ENCODE measurements at places on chromosomes 13 and 19.
A peak's percentile ranks its signal among the peaks of the same experiment; 100 is the strongest.

DNA sequence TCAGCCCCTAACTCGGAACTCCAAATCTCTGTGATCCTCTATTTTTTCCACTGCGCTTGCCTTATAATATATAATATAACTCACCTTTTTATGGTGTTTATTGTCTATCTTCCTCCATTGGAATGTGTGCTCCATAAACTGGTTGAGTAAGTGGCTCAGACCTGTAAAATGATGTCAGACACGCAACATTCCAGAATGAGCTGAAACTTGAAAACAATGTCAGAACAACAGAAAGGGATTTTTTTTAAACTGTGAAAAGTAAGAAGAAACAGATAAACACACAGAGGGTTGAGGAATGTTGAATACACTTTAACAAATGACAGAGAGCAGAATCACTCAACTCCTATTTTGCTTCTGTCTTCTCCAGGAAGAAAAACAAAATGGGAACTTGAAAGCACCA is 19.1 kb upstream of the FAM216B start:
- no peaks in the 10 kb centered on the region for H3K36me3 ChIP-seq
- no peak overlapping the region for H3K4me3 ChIP-seq
- H3K27ac ChIP-seq: no peak overlapping the region
- H3K27me3 ChIP-seq: no peaks in the 10 kb centered on the region
- no peaks in the 10 kb centered on the region for H3K4me1 ChIP-seq

DNA sequence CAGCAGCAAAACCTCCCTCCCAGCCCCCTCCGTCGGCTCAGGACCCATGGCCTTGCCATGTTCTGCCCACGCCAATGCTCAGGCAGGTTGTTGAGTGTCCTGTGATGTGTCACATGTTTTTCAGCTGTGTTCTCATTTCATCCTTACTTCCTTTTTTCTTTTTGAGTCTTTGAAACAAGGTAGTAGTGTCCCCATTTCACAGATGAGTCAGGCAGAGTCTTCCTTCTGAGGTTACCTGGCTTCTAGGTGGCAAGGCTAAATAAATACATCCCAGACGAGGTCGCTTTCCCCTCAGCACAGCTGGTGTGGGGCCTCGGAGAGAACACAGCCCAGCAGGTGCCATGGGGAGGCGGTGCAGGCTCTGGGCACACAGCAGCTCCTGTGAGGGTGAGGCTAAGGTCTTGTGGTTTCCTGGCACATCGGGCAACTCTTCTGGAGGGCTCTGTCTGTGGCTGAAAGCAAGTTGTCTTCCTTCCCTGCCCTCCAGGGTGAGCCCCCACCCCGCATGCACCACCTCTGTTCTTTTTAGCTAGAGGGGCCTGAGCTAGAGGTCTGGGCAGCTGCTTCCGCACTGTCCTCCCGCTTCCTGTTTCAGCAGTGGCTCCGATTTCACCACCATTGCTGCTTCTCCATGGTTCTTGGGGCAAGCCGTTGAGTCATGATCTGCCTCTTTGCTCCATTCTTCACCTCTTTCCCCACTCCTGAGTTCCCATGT is 15.1 kb downstream of the PRAM1 start:
- H3K4me3 ChIP-seq: no peak overlapping the region
- peaks cover 25% of the 10 kb centered on the region for H3K4me1 ChIP-seq
- DNase-seq: peak; percentile 35
- peaks cover 40% of the 10 kb centered on the region for H3K36me3 ChIP-seq
- H3K27ac ChIP-seq: no peak overlapping the region
- no peaks in the 10 kb centered on the region for H3K27me3 ChIP-seq

DNA sequence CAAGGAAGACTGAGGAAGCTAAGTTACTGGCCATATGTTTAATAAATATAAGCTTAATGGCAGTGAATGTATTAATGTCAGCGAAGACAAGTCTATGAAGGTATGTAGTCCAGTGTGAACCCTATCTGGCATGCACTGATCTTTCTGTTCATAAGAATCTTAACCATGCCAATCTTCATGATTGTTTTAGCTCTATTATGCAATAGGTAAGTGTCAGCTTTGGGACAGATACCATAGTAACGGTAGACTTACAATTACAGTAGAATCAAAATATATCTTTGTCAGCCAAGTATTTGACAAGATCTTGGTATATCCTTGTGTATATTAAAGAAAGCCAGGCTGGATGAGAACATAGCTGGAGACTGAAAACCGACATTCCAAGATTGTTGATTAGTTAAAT is 428.5 kb downstream of the SPRY2 start:
- H3K4me3 ChIP-seq: no peak overlapping the region
- H3K36me3 ChIP-seq: no peaks in the 10 kb centered on the region
- no peak for DNase-seq
- no peak overlapping the region for H3K27ac ChIP-seq
- no peaks in the 10 kb centered on the region for H3K27me3 ChIP-seq

GRCh38 chr13:66313413-66313812 is 916.7 kb downstream of the PCDH9 start:
- no peak overlapping the region for H3K4me3 ChIP-seq
- no peaks in the 10 kb centered on the region for H3K27me3 ChIP-seq
- H3K4me1 ChIP-seq: no peaks in the 10 kb centered on the region
- no peaks in the 10 kb centered on the region for H3K36me3 ChIP-seq
- no peak for DNase-seq

DNA sequence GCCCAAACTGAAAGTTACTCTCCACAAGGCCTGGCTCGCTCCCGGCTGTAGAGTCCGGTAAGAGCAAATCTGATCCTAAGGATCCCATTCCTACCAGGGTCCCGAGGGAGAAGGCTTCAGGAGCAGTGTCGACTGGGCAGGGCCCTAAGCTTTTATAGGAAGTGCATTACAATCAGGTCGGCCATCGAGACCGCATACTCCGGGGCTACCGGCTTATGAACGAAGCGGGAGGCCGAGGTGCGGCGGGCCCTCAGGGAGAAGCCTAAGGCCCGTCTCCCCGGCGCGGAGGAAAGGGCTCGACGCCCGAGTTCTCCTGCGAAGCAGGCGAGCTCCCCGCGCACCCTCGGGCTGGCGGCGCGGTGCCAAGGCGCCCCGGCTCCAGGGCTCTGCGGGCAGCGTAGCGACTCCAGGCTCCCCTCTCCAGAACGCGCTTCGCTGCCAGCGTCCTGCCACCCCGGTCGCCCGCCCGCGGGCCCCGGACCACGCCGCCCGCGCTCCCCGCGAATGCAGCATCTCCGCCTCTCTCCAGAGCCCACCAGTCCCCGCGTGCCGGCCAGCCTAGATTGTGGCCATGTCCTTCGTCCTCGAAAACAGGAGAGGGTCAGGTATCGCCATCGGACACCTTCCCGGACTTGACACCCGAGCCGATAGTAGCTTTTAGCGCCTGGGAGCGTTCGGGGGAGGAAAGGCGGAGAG is 1.4 kb downstream of the EFNB2 start:
- DNase-seq: peak; percentile 3
- H3K27me3 ChIP-seq: peaks cover 21% of the 10 kb centered on the region
- H3K36me3 ChIP-seq: no peaks in the 10 kb centered on the region
- no peak overlapping the region for H3K27ac ChIP-seq
- peaks cover 24% of the 10 kb centered on the region for H3K4me1 ChIP-seq

- H3K4me1 ChIP-seq: no peaks in the 10 kb centered on the region
- H3K4me3 ChIP-seq: no peak overlapping the region
- H3K36me3 ChIP-seq: no peaks in the 10 kb centered on the region
- DNase-seq: no peak
- no peak overlapping the region for H3K27ac ChIP-seq
These were observed 11.0 kb upstream of the DOCK6 start for GRCh38 chr19:11273296-11273695.

- H3K4me3 ChIP-seq: peak overlapping the region; percentile 28
- H3K4me1 ChIP-seq: peaks cover 17% of the 10 kb centered on the region
- no peak overlapping the region for H3K27ac ChIP-seq
- DNase-seq: no peak
These were observed 2.1 kb upstream of the PCDH8 start for GRCh38 chr13:52850396-52851136.

All from CD8-positive, alpha-beta memory T cell (primary cell).